Skeletal muscle cell (primary cell): ENCODE measurements at places on chromosomes 1 and 21.
A peak's percentile ranks its signal among the peaks of the same experiment; 100 is the strongest.

- no peak for DNase-seq
These were observed 14.4 kb upstream of the IGSF21 start for GRCh38 chr1:18093193-18093592.

- DNase-seq, result no peak
These were observed 516.3 kb upstream of the BEND5 start for GRCh38 chr1:49293016-49293415.

- DNase-seq, result no peak
These were observed 37.6 kb downstream of the PRKCZ start for GRCh38 chr1:2087766-2088165.

DNA sequence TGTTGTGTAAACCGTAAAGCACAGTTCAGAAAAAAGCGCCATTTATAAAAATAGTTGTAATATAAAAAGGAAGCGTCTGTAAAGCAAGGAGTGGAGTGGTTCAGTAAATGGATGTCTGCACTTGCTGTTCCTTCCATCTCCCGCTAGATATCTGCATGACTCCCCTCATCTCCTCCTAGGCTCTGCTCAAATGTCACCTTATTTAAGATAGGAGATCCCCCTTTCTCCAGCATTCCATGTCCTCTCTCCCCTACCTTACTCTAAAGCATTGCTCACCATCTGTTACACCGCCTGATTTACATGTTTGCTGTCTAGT is 745 bp downstream of the MUL1 start:
- no peak for DNase-seq

DNA sequence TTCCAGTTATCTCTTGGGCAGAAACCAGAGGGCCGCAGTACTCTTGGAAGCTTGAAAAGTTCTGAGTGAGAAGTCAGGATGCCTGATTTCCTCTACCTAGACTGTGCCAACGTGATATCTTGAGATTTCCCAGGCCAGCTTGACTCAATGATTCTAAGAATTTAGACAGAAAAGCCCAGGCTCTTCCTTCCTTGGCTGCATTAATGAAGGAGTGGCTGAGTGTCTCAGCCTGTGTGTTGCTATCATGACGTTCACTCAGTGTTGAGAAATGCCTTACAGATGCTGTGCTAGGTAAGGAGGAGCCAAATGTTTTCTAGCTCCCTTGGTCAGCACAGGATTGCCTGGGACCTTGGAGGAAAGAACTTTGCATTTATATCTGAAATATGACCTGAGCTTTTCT is 454.1 kb upstream of the USP24 start:
- DNase-seq, result no peak

GRCh38 chr1:235784950-235785349 is 81.8 kb downstream of the LYST start:
- DNase-seq, result no peak

DNA sequence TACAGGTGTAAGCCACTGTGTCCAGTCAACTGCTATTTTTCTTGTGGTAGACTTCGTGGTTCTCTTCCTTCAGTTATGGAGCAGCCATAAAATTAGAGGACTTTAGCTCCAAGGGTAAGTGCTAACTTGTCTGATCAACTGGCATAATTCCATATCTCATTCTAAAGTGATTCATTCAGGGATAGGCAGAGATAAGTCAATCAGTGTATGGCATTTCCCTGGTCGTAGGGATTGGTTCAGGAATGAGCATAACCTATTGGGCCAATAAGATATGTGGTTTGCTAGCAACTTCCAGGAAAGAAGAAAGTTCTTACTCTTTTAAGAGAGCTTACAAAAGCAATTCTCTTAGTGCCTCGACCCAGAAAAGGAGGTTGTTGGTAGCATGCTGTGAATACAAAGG is 4.7 kb upstream of the ZSWIM5 start:
- no peak for DNase-seq

- no peak for DNase-seq
These were observed 19.9 kb downstream of the HUNK start for GRCh38 chr21:31892686-31893085.

- DNase-seq, result peak; percentile 99
These were observed 157.7 kb downstream of the TOMM20 start for GRCh38 chr1:234970731-234971476.

- no peak for DNase-seq
These were observed 115.6 kb downstream of the XCL2 start for GRCh38 chr1:168428063-168428731.

DNA sequence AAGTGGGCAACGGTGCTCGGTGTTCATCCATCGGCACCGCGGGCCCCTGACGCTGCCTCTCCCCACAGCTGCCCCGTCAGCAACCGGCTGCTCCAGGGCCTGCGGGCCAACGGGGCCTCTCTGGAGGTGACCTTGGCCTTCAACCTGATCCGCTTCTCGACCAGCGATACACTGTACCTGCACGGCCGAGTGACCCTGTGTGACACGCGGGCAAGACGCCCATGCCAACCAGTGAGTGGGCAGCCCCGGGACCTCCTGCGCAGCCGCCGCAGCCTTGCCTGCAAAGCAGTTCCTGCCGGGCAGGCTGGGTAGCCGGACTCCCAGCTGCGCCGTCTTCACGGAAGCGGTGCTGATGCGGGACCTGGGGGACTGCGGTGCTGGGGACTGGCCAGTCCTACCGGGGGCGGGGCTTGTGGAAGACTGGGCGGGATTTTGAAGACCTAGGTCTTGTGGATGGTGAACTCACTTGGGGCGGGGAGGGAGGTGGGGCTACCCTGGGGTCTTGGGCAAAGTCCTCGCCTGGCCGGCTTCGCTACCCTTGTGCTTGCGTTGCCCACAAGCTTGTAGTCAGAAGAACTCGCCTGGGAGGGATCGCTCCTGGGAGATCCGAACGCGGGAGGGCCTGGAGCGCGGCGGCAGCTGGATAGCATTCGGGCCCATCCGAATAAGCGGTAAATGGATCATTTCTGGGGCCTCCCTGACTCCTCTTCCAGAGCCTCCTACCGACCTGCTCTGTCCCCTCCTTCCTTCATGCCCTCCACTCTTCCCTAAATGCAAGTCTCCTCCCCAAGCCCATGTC is 8.8 kb upstream of the CEP85 start:
- no peak for DNase-seq

DNA sequence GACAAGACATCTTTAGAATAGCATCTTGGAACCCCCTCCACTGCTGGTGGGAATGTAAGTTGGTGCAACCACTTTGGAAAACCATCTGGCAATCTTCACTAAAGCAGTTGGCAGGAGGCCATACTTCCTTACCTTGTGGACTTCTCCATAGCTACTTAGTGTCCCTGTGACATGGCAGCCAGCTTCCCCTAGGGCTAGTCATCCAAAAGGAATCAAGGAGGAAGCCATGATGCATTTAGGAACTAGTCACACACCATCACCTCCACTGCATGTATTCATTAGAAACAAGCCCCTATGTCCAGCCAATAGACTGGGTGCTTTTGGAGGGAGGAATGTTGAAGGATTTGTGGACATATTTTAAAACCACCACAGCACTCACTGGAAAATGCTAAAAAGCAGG is 19.9 kb downstream of the MX2 start:
- no peak for DNase-seq

GRCh38 chr1:152084853-152085252 is 4.0 kb downstream of the TCHHL1 start:
- no peak for DNase-seq
